ENCODE measurements at places on chromosomes 12 and 14. TPM values are rescaled to one million over a fixed set of nuclear protein-coding genes. Genes with fewer than 3 reads are reported as not detected.

DNA sequence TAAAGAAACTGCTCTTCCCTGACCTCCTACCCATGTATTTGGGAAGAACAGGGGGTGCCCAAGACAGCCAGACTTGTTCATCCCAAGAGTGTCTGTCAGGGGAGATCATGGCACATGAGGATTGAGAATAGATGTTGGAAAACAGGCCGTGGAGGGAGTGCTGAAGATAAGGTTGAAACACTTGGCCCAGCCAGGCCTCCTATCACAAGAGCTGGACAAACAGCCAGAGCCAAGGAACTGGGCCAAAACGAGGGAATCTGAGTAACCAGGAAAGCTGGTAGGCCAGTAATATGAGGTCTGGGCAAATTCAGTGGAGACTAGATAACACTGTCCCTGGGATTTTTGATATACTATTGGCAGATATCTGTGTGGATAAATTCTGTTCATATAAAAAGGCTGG, 161.7 kb downstream of the TMX1 start:
- no peaks in the 10 kb centered on the region for H3K36me3 ChIP-seq
- H3K27ac ChIP-seq: no peak overlapping the region
- no peaks in the 10 kb centered on the region for H3K4me1 ChIP-seq
- no peak for DNase-seq
- no peaks in the 10 kb centered on the region for H3K27me3 ChIP-seq

- no peaks in the 10 kb centered on the region for H3K4me1 ChIP-seq
- no peaks in the 10 kb centered on the region for H3K27me3 ChIP-seq
- DNase-seq: no peak
- H3K4me3 ChIP-seq: no peak overlapping the region
Measured at GRCh38 chr12:22413592-22413991, 79.1 kb upstream of the ST8SIA1 start.

ADAM21 gene
- 0.08 TPM for total RNA-seq

DNA sequence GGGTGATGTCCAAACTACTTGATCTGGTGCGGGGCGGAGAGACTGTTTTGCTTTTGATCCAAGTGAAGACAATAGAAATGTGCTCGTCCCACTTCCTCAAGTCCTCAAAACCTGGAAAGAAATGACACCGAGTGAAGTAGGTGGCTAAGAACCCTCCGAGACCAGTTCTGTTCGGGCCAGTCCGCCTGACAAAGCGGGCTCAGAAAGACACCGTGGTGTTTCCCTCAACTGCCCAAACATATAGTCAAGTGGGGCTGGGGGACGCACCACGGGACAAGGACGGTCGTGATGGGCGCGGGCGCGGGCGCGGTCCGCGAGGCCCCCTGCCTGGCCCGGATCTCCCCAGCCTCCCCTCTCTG, 1.6 kb downstream of the PHLDA1 start:
- H3K4me1 ChIP-seq: peaks cover 39% of the 10 kb centered on the region
- H3K4me3 ChIP-seq: peak overlapping the region; percentile 93
- H3K36me3 ChIP-seq: peaks cover 26% of the 10 kb centered on the region
- peak overlapping the region; percentile 100 for H3K27ac ChIP-seq

DNA sequence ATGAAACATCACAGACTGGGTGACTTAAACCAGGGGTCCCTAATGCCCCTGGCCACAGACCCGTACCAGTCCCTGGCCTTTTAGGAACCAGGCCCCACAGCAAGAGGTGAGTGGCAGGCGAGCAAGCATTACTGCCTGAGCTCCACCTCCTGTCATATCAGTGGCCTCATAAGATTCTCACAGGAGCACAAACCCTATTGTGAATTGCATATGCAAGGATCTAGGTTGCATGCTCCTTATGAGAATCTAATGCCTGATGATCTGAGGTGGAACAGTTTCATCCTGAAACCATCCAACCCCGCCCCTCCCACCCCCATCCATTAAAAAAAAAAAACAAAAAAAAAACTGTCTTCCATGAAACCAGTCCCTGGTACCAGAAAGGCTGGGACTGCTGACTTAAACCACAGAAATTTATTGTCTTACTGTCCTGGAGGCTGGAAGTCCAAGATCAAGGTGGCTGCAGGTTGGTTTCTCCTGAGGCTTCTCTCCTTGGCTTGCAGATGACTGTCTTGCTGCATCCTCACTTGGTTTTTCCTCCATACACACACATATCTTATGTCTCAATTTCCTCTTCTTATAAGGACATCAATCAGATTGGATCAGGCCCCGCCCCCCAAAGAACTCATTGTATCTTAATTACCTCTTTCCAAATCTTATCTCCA, 235.9 kb downstream of the CHST11 start:
- no peak overlapping the region for H3K27ac ChIP-seq
- no peak for DNase-seq
- no peaks in the 10 kb centered on the region for H3K27me3 ChIP-seq
- H3K4me3 ChIP-seq: no peak overlapping the region
- no peaks in the 10 kb centered on the region for H3K4me1 ChIP-seq

DNA sequence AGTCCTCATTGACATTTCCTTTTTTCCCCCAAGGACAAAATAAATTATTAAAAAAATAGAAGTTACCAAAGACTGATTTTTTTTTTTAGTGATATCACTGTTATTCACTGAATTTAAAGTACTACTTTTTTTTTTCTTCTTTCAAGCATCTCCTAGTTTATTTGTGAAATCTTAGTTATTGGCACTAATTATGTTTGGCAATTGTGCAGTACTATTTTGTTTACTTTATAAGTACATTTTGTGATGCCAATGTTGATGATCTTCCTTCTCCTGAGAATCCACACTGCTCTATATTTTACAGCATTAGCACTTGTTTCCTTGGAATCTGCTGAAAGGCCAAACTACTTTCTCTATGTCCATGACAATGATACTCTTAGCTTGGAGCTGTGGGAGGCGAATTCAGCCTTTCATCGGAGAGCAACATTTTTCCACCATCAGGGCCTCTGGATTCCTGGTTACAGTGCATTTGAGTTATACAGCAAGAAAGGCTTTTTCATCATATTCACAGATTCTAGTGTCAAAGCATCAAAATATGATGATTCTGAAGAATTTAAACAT, 123.8 kb upstream of the PTPRQ start:
- no peaks in the 10 kb centered on the region for H3K36me3 ChIP-seq
- no peak overlapping the region for H3K27ac ChIP-seq
- H3K4me3 ChIP-seq: no peak overlapping the region
- no peaks in the 10 kb centered on the region for H3K27me3 ChIP-seq
- no peak for DNase-seq

MIPOL1 gene
- total RNA-seq: 12.8 TPM

DNA sequence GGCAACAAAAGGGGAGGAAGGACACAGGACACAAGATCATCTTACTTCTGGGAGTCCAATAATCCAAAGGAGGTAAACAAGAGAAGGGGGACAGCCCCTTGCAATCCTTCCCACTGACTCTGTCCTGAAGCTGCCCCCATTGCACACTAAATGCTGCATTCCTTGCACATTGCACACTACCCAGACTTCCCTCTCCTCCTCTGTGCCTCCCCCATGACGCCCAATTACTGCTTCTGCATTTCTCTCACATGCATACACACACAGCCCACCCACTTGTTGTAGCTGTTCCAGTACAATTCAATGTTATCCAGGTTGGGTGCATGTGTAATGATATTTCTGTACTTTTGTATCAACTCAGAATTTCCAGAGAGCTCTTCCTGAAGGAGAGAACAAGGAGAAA, 5.5 kb downstream of the NDRG2 start:
- H3K27ac ChIP-seq: no peak overlapping the region
- DNase-seq: no peak
- peaks cover 2% of the 10 kb centered on the region for H3K27me3 ChIP-seq
- no peaks in the 10 kb centered on the region for H3K36me3 ChIP-seq

DNA sequence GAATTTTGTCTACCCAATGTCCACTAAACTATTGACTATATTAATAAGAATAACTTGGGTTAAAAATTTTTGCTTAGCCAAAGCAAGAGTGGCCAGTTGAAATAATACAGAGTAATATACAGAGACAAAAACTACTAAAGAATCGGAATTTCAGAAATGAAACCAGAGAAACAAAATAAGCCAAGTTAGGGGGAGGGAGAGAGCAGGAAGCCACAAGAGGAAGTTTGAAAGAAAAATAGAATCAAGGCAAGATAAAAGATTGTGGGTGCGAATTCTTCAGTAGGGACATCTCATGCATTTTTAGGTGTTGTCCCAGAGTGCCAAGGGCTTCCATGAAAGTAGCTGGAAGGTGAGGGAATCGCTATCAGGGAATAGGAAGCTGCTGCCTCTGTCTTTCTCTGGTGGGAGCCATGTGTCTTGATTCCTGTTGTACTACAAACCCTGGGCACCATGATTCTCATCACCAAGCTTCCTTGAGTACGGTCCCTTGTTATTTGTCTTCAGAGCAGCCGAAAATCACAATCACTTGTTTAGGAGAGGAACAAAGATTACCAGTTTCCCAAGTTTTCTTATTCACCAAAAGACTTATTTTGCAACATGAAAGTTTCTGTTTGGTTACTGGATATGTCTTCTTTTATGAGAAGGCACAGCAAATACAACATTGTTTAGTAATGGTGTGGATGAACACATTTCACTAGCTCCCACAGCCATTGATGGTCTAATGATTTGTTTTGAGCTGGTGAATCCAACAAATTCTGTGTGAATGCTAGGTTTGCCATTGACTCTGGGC, 16.7 kb downstream of the NEUROD4 start:
- H3K36me3 ChIP-seq: no peaks in the 10 kb centered on the region
- H3K4me3 ChIP-seq: no peak overlapping the region
- no peak overlapping the region for H3K27ac ChIP-seq
- peaks cover 30% of the 10 kb centered on the region for H3K27me3 ChIP-seq
- no peaks in the 10 kb centered on the region for H3K4me1 ChIP-seq

DNA sequence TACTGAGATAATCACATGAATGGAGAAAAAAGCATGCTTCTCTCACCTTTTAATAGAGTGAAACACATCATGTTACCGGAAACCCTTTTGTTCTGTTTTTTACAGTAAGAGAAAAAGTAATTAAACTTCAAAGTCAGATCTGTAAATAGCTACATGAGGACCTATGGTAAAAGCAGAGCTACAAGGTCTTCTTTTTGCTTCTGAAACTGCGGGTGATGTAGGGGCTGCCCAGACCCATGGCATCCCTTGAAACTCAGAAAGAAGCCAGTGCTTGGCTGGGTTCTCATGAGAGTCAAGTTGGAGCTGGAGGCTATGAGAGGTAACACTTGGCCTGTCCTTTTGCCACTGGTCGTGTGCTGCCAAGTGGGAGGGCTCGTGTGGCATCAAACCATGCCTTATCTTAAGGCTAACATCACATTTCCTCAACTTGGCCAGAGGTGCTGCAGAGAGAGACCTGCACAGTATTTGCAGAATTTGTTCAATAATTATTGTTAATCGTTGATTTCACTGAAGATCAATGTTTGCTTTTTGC, 47.6 kb downstream of the EML1 start:
- peak overlapping the region; percentile 44 for H3K27ac ChIP-seq
- no peak for DNase-seq
- peaks cover 33% of the 10 kb centered on the region for H3K4me1 ChIP-seq
- H3K36me3 ChIP-seq: no peaks in the 10 kb centered on the region
